HL-60 (cell line): ENCODE measurements at places on chromosomes 7 and 10.

- no peak for DNase-seq
Measured at GRCh38 chr7:2853147-2853546, 9.0 kb upstream of the GNA12 start.

DNA sequence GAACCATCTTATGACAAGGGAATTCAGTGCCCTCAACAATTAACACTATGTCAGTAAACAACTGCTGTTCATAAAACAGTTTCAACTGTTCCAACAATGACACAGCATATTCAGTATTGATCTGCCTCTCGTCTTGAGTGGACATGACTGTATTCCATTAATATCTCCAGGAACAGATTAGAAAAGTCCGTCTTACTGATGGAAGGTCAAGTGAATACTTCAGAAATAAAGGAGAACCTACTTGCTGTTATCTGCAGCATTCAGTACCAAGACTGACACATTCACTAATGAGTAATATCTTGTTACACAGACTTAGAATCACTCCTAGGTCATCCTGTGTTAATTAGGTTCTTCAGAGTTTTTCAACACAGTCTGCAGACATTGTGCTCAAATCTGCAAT lies 12.1 kb downstream of the KBTBD2 start:
- no peak for DNase-seq

- DNase-seq = no peak
Measured at GRCh38 chr10:128549101-128549608, 422.9 kb upstream of the MKI67 start.

- peak; percentile 58 for DNase-seq
Measured at GRCh38 chr7:4713183-4713784, 31.2 kb downstream of the FOXK1 start.

DNA sequence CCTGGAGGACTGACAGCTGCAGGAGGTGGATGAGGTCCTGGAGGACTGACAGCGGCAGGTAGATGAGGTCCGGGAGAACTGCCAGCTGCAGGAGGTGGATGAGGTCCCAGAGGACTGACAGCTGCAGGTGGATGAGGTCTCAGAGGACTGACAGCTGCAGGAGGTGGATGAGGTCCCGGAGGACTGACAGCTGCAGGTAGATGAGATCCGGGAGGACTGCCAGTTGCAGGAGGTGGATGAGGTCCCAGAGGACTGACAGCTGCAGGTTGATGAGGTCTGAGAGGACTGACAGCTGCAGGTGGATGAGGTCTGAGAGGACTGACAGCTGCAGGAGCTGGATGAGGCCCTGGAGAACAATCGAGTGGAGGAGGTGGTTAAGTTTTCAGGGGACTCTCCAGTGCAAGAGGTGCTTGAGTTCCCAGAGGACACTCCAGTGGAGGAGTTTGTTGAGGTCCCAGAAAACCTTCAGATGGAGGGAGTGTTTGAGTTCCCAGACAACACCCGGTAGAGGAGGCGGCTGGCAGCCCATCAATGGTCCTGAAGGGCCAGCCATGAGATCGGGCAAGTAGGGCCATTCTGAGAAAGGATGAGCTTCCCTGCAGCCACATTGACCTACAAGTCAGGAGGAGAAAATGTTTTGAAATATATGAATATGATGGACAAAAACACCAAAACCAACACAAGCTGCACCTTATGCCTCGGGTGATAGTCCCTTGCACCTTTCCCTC lies 4.7 kb upstream of the EIF5AL1 start:
- DNase-seq = no peak

DNA sequence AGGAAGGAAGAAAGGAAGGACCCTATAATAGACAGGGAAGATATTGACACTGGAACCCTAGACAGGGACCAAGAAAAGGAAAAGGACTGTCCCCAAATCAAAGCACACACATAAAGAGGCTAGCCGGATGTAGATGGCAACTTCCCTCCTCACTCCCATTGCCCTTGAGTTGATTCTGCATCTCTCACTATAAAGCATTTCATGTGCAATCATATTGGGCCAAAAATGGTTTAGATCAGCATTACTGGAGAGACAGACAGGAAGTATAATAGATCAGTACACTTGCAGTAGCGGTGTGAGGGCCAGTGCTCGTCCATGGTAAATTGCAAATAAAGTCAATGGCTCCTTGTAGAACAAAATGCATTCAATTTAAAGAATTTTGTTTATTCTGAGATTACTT lies 8.4 kb downstream of the IFIT3 start:
- no peak for DNase-seq
